Heart right ventricle (tissue), 16 donors: ENCODE measurements at places on chromosomes 6 and 20. TPM values are rescaled to one million over a fixed set of nuclear protein-coding genes. Genes with fewer than 3 reads are reported as not detected.
A peak's percentile ranks its signal among the peaks of the same experiment; 100 is the strongest.

Gene BPIFB1
- not detected for total RNA-seq

Gene PACSIN1
- 6.0 TPM for total RNA-seq

Gene RNF146
- 57.8 TPM for total RNA-seq

- H3K4me1 ChIP-seq: peaks cover 5% of the 10 kb centered on the region
- H3K27me3 ChIP-seq: no peaks in the 10 kb centered on the region
- no peak for DNase-seq
- H3K27ac ChIP-seq: no peak overlapping the region
Observed at GRCh38 chr6:118804091-118804490, 89.9 kb upstream of the ASF1A start.

DNA sequence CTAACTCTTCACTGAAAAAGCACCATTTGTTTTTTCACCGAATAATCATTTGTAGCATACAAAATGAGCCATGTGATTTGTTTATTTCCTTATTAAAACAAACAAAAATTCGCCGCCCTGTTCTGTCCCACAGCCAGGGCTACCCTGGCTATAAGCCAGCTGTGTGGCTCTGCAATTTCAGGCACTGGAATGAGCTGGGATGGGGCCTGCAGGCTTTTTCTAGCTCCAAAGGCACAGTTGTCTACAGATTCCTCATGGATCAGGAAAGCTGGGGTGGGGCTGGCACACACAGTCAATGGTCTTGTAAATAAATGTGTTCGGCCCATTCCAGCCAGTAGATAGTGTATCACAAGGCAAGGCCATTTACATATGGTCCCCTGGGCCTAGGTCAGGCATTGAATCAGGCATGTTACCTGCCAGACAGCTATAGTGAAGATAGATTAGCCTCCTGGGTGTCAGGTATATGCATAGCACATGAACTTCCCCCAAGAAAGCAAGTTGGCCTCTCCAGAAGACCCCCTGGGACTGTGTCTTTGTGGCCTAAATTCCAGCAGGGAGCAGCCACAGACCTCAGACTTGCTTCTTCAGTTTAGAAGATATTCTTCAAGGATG is 608.9 kb downstream of the MAFB start:
- H3K27ac ChIP-seq: no peak overlapping the region
- no peak for DNase-seq
- no peaks in the 10 kb centered on the region for H3K36me3 ChIP-seq
- no peaks in the 10 kb centered on the region for H3K27me3 ChIP-seq
- H3K4me3 ChIP-seq: no peak overlapping the region
- H3K4me1 ChIP-seq: no peaks in the 10 kb centered on the region

GRCh38 chr6:74115674-74116073 is 419.7 kb downstream of the CD109 start:
- H3K27ac ChIP-seq: no peak overlapping the region
- H3K4me1 ChIP-seq: no peaks in the 10 kb centered on the region
- no peaks in the 10 kb centered on the region for H3K36me3 ChIP-seq
- no peaks in the 10 kb centered on the region for H3K27me3 ChIP-seq
- no peak for DNase-seq

DNA sequence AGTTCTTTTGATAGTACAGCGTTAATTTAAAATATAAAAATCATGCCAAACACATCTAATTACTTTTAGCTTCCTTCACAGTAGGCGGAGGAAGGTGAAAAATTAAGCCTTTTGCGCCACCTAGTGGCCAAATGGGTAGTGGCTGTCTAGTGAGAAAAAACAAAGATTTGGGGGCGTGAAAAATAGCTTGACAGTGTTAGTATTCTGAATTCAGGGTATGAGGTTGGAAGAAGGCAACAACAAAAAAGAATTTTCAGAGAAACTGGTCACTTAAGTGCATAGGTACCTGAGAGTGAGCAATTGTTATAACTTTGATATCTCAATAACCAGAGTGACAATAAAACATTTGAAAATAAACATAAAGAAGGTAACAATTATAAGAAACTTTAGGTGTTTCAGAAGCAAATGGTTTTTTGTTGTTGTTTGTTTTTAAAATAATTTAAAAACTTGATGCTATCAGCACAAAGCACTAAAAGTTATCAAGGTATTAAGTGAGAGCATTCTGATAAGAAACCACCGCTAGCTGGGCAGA is 14.3 kb downstream of the PSMB9 start:
- peak; percentile 81 for DNase-seq
- no peak overlapping the region for H3K4me3 ChIP-seq
- no peak overlapping the region for H3K27ac ChIP-seq
- H3K4me1 ChIP-seq: no peaks in the 10 kb centered on the region
- peaks cover 9% of the 10 kb centered on the region for H3K36me3 ChIP-seq

DNA sequence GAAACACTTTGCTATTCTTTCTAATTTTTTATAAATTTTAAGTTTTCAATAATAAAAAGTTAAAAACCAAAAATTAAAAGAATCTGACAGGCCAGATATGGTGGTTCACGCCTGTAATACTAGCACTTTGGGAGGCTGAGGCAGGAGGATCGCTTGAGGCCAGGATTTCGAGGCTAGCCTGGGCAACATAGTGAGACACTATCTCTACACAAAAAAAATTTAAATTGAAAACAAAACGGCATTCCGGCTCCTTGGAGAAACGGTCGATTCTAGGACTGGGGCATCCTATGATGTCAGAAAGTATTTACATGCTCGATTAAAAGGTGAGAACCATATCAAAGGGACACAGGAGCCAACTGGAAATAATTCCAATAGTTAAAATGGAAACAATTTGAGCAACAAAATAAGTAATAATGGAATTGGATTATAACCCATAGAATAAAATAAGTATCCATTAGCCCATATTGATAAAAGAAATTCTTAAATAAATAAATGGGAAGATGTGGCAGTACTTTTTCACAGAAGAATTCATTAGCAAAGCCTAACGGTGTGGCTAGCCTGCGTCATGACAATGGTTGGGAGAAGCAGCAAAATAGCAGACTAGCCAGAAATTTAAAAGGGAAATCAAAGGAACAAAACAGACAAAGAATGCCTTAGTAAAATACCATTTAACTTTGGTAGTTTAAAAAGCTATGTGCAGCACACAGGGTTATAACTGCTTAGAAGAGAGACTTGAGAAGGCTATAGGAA is 21.3 kb downstream of the HLA-E start:
- no peak overlapping the region for H3K4me3 ChIP-seq
- H3K27ac ChIP-seq: no peak overlapping the region
- H3K36me3 ChIP-seq: no peaks in the 10 kb centered on the region
- H3K4me1 ChIP-seq: no peaks in the 10 kb centered on the region
- DNase-seq: no peak

DNA sequence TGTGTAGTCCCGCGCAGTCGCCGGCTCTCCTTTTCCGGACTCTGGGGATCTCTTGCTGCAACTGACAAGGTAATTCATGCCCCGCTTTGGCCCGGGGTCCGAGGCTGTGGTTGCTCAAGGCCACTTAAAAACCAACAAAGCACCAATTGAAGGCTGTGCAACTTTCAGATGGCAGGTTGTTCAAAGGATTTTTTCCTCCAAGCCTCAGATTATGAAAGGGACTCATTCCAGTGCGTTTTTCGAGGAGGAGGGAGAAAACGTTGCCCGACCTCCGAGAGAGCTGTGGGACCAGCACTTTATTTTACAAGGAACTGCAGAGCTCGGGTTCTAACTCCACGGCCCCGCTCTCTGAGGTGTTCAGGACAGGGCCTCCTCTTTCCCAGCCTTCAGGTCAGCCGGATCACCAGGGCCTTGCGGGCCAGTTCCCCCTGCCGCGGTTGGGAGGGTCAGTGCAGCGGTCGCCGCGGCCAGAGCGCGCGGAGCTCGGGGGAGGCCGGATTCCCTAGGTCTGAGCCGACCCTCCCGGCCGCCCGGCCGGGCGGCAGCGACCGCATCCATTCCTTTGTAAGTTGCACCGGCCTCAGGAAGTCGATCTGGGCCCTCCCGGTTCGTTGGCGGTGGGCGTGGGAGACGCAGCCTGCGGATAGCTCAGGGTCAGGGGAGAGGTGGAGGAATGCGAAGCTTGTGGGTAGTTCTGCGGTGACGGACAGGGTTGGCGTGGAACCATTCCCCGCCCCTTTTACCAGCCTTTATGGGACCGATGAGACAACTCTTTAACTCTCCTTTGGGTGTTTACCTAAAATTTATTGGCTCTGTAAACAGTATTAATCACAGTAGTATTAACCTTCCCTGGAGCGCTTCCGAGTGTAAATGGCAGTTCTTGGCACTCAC is 1.6 kb downstream of the UTRN start:
- no peaks in the 10 kb centered on the region for H3K36me3 ChIP-seq
- H3K27ac ChIP-seq: peak overlapping the region; percentile 98

DNA sequence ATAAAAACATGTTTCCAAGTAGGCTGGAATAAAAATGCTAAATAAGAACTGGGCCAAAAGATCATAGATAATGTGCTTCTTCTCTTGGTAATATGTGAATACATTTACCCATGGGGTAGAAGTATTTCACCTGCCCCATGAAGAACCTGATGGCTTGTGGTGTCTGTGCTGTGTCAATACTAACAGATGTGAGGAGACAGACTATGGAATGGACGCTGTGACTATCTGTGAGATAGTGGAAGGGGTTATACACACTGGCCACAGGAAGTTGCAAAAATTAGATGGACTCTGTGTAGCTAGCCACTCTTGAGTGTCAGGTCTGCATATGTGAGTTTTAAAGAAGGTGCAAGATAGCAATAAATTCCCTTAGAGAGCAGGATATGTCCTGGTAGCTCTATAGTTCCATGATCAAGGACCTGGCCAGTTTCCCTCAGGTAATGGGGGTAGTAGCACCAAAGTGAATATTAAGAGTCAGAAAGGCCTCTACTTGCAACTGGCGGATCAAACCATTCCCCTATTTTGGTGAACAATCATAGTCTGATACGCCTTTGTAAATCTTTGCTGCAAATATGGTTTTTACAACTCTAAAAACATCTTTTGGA is 48.6 kb downstream of the NEDD9 start:
- H3K4me3 ChIP-seq: no peak overlapping the region
- no peak for DNase-seq
- peaks cover 54% of the 10 kb centered on the region for H3K36me3 ChIP-seq
- H3K27me3 ChIP-seq: no peaks in the 10 kb centered on the region
- no peak overlapping the region for H3K27ac ChIP-seq
- H3K4me1 ChIP-seq: no peaks in the 10 kb centered on the region

DNA sequence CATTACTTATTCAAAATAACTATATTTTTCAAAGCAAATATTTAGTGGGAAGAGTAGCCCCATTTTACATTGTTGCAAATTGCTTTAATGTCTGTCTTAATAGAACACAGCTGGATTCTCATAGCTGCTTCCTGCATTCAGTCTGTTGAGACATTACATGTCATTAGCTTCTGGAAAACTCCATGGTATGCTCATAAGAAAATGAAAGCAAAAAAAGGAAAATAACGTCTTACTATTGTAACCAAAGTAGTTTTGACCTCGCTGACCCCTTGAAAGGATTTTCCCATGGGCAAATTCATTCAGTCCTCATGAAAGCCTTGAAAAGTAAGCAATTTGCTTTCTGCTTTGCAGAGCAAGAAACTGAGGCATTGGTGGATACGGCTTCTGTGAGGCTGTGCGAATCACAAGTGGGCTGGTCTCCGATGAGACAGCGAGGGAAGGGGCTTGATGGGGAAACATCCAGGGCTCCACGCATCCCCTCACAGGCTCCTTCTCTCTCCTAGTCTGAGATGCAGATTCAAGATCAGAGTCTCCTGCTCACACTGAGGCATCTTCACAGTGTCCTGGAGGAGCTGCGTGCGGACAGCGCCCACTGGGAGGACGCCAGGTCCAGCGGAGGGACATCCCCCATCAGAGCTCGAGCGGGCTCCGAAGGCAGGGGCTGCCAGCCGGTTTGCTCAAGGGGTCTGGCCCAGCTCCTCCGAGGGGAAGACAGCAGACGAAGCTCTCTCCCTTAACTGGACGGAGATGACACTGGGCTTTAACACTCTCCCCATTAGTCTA is 3.3 kb downstream of the C20orf202 start:
- no peaks in the 10 kb centered on the region for H3K27me3 ChIP-seq
- no peak overlapping the region for H3K27ac ChIP-seq
- H3K4me3 ChIP-seq: peak overlapping the region; percentile 7
- no peaks in the 10 kb centered on the region for H3K36me3 ChIP-seq
- H3K4me1 ChIP-seq: no peaks in the 10 kb centered on the region

- no peak for DNase-seq
- H3K36me3 ChIP-seq: peaks cover 16% of the 10 kb centered on the region
- peaks cover 43% of the 10 kb centered on the region for H3K4me1 ChIP-seq
- no peaks in the 10 kb centered on the region for H3K27me3 ChIP-seq
- peak overlapping the region; percentile 74 for H3K27ac ChIP-seq
Observed at GRCh38 chr6:43496370-43497128, 13.6 kb downstream of the LRRC73 start.

DNA sequence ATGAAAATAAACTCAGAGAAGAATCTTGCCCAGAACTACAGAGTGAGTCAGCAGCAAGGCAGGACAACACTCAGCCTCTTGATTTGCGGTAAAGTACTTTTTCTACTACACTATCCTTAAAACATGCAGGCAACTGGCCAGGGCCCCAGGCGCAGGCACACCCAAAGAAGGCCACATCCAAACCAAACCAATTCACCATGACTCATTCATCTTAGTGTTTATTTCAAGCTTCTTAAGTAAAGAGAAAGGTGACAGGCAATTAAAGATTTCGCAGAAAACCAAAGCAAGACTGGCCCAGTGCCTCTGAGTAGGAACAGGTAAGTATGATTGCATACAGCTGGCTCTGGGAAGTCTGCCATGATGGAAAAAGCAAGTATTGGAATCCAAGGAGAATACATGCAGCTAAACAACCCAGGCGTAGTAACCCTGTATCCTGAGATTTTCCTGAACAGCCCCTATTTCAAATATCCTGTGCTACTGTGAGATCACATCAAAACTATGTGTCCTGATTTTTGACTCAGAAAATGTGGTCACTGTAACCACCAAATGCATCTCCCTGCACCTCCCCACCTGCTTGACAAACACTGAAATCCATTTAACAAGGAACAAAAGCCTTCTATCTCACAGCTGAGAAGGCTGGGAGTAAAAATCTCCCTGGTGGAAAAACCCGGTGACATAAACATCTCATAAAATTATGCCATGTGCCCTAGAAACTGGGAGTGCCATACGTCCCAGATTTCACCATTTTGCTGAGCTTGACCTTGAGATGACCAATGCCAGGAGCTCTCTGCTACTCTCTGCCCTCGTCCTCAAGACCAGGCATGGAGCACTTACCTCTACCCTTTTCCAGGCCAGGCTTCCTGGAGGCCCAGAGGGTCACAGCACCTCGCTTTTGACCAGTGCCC is 12.4 kb downstream of the WFDC3 start:
- no peaks in the 10 kb centered on the region for H3K4me1 ChIP-seq
- H3K27me3 ChIP-seq: no peaks in the 10 kb centered on the region
- peak overlapping the region; percentile 50 for H3K27ac ChIP-seq
- DNase-seq: peak; percentile 64
- no peak overlapping the region for H3K4me3 ChIP-seq

GRCh38 chr6:148289153-148289552 is 53.5 kb upstream of the SASH1 start:
- no peak for DNase-seq
- H3K4me3 ChIP-seq: no peak overlapping the region
- no peaks in the 10 kb centered on the region for H3K36me3 ChIP-seq
- no peaks in the 10 kb centered on the region for H3K27me3 ChIP-seq

DNA sequence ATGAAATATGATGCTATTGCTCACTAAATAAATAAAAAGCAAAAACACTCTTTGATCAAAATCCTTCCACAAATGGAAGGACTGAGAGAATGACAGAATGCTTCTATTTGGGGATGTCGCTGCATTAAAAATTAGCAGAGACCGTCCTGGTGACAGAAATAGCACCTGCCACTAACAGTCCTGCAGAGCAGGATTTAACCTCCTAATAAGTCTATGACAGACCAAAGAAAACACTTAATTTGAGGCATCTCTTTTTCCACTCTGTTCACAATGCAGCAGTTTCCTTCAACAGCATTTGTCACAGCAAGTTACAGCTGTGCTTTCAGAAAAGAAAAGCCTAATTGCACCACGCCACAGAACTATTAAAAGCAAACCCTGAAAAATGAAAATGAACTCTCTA is 140.6 kb upstream of the BEND6 start:
- no peaks in the 10 kb centered on the region for H3K36me3 ChIP-seq
- H3K4me1 ChIP-seq: peaks cover 36% of the 10 kb centered on the region
- DNase-seq: no peak
